Bronchus fibroblast of lung (primary cell): ENCODE measurements at places on chromosomes 4 and X. TPM values are rescaled to one million over a fixed set of nuclear protein-coding genes. Genes with fewer than 3 reads are reported as not detected.

The SPATA18 gene
- total RNA-seq = 2.9 and 3.1 TPM in 2 replicates

The RIPPLY1 gene
- total RNA-seq = not detected in 2 replicates

The KLHL34 gene
- total RNA-seq = under 0.01 TPM in 1 of 2 replicates, not detected in the other

The SOX3 gene
- total RNA-seq = 0.15 and 0.67 TPM in 2 replicates

The BTK gene
- total RNA-seq = not detected in 2 replicates

The PRDM5 gene
- total RNA-seq = 8.0 and 9.9 TPM in 2 replicates

The DAPP1 gene
- total RNA-seq = not detected in 2 replicates

The PAGE2B gene
- not detected in 2 replicates for total RNA-seq

The COL4A5 gene
- 14.6 and 19.5 TPM in 2 replicates for total RNA-seq
